RPMI8226 (cell line): ENCODE measurements at places on chromosomes 6 and 20.

GRCh38 chr20:50462093-50462690, 48.0 kb upstream of the PTPN1 start:
- no peak for DNase-seq

- no peak for DNase-seq
Observed at GRCh38 chr6:147055821-147056392, 148.3 kb upstream of the STXBP5 start.

DNA sequence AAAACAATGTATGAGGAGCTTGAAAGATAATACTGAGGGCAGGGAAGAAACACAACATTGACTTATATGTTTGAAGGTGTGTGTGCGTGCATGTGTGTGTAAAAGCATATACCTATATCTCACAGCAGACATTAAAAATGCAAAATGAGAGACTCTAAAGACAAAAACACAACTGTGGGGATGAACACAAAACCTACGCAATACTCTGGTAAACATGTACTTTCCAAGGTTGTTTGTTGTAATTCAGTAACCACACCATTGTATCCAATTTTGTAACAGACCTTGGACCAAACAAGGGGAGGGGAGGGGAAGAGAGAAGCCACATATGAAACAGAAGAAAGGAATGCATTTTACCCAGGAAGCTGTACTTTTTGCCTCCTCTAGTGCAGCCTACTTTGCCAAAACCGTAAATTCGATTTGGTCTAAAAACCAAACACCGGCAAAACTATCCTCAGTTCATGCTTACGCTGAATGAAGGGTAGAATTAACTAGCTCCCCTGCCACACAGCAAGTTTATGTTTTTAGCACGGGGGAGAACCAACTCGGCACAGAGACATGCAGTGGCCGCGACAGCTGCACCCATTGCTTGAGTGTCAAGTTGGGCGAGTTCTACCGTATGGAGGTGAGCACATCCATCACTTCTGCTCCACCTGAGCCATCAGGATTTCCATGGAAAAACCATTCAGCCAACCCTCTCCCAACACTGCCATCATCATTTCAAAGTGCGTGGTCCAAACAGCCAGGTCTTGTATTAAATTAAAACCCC, 50.0 kb downstream of the CNKSR3 start:
- no peak for DNase-seq

DNA sequence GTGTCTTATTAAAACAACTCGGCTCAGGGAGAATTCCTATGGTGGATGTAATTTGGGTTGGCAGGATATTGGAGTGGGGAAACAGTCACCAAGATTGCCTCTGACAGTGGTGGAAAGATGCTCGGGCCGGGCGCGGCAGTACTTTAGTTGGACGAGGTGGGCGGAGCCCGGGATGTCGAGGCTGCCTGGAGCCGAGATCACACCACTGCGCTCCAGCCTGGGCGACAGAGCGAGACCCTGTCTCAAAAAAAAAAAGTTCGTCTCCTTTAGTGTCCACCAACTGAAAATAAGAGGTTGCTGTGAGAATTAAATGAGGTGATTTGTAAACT, 621 bp downstream of the NOL7 start:
- DNase-seq = peak; percentile 65

- DNase-seq = no peak
Observed at GRCh38 chr6:1869308-1869707, 259.6 kb downstream of the FOXC1 start.

GRCh38 chr6:75176076-75176582, 29.7 kb downstream of the COL12A1 start:
- no peak for DNase-seq

DNA sequence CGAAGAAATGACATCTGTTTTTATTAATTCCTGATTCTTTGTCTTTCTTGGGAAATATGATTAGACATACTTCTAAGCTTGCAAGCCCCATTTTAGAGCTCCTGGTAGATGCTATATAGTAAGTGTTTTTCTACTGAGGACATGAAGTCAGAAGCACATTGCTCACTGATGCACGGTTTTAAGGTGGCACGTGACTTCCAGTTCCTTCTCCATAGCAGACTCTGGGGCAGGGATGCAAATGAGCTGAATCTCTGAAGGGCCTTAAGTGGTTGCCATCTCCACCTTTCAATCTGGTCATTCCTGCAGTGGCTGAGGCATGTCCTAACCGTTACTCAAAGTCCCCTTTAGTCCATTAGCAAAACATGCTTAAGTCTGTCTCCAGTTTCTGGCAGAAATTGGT, 421.2 kb upstream of the HTR1E start:
- DNase-seq = no peak
